ENCODE measurements at places on chromosomes 1 and 21.

- peak; percentile 86 for DNase-seq
Measured at GRCh38 chr1:244918421-244919319, 54.3 kb upstream of the HNRNPU start.

GRCh38 chr1:30812076-30812475, 54.5 kb upstream of the LAPTM5 start:
- DNase-seq, result no peak

- no peak for DNase-seq
Measured at GRCh38 chr1:221418346-221418745, 323.5 kb downstream of the DUSP10 start.

- no peak for DNase-seq
Measured at GRCh38 chr1:154301582-154301981, 19.3 kb upstream of the AQP10 start.

GRCh38 chr21:40733024-40733397, 113.9 kb downstream of the DSCAM start:
- no peak for DNase-seq
